Foreskin keratinocyte (primary cell): ENCODE measurements at places on chromosomes 6 and 20.

- DNase-seq = no peak
Measured at GRCh38 chr6:149127212-149127611, 190.3 kb upstream of the TAB2 start.

GRCh38 chr20:50107796-50108331, 5.1 kb downstream of the UBE2V1 start:
- no peak for DNase-seq

DNA sequence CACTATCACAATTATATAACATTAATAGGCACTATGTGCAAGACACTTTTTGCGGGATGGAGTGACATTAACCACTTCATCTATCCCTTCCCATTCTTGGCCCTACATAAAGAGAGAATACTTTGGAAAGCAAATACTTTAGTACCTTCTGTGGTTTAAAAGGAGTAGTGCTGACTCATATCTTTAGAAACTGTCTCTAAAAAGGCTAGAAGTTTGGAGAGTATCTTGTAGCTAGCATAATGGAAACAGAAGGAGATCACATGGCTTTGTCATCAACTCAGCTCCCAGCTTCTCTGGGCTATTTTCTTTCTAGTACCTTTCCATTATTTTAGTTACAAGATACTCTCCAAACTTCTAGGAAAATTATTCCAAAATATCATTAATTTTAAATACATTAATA, 157.5 kb downstream of the ADGRG6 start:
- no peak for DNase-seq

GRCh38 chr6:21987501-21987957, 309.3 kb downstream of the PRL start:
- peak; percentile 52 for DNase-seq

DNA sequence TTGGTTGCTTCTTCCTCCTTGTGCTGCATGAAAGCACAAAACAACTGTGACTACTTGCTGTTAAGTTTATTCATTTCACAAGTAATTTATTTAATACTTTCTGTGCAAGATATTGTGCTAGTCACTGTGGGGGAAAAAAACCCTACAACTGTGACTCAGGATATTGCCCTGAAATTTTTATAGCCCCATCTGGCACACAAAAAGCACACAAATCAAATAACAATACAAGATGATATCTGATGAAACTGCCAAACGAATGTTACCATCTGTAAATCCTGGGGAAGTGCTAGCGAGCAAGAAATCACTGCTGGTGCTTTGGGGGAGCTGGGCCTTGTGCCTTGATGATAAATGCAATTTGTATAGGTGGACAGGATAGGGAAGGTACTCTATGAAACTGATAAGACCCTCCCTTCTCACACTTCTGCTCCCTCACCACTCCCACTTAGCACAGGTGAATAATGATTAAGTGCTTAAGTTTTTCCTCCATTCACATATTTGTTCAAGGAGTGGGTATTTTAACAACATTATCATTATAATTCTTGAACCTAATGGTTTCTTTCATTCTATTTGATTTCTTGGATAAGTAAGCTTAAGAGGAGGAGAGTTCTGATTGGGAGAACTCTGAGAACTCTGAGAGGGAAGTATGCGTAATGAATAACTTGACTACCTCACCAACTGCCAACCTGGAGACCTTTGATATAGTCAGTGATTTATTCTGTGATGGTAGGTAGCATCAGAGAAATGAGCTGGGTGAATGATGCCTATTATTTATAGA, 115.3 kb downstream of the RTN4IP1 start:
- DNase-seq = peak; percentile 60

DNA sequence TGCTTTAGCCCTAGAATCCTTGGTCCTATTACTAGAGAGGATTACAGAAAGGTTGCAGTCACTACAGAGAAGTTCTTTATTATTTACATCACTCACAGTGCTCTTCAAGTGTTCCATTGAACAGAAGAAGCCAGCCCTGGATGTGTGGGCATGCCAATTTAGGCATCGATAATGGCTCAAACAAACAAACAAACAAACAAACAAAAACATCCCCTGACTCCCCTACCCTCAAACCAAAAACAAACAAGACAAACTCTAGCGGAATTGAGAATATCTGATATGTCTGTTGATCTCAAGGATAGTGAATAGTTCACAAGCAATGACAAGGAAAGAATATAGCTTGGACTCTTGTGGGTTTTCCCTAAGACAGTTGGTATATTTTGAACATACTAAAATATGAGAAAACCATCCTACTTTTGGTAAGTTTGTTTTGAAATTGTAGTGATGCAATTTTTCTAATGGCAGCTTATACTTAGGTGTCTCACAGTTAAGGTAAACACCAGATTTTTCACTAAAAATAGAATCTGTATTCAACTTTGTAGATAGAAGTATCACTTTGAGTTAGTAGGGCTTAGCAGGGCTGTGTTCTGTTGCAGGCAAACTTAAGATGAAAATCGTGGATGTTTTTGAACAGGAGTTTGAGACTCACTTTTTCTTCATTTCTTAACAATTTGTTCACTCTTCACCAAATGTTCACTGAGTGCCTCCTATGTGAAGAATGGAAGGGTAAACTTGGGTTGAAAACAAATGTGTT, 92.8 kb upstream of the FAM184A start:
- no peak for DNase-seq

DNA sequence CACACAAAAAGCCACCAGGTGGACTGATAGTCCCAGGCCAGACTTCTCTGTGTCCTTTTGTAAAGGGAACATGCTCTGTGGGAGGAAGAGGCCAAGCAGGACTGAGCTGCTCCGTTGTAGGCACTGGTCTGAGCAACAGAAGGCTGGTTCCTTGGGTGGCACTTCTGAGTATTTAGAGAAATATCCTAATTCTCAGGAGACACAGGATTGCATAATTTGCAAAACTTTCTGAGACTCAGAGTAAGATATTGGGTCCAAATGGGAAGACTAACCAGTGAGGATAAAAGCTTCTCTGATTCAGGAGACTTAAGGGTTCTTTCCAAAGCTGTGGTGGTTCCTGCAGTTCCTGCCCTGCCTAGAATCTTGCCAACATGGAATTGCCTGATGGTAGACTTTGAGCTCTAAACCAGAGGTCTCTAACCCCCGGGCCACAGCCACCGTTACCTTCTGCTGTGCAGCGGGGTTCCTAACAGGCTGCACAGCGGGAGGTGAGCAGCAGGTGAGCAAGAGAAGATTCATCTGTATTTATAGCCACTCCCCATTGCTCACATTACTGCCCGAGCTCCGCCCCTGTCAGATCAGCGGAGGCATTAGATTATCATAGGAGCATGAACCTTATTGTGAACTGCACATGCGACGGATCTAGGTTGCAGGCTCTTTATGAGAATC, 107.0 kb downstream of the OLIG3 start:
- DNase-seq = no peak

DNA sequence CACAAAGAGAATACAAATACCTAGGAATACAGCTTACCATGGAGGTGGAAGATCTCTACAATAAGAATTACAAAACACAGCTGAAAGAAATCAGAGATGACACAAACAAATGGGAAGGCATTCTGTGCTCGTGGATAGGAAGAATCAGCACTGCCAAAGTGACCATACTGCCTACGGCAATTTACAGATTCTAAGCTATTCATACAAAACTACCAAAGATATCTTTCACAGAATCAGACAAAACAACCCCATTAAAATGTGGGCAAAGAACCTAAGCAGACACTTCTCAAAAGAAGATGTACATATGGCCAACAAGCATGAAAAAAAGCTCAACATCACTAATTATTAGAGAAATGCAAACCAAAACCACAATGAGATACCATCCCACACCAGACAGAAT, 133.2 kb upstream of the SSTR4 start:
- DNase-seq = no peak

- no peak for DNase-seq
Measured at GRCh38 chr20:48364688-48365421, 462.9 kb downstream of the PREX1 start.

DNA sequence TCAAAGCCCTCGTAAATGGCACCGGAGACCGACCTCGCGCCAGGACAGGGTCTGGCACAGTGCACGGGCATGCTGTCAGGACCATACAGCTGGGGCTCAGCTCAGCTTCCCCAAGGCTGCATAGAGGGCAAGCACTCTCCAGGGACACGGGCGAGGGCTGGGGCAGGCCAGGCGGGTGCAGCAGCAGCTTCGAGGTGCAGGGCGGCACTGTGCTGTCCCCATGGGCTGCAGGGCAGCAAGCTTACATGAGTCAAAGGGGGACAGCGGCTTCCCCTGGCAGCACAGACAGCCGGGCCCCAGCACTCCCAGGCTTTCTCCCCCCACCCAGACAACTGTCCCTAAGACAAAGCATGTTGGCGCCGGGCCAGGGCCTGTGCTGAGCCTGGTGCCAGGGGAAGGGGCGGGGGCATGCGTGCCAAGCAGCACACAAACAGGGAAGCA, 25.7 kb downstream of the PSMG4 start:
- DNase-seq = no peak

DNA sequence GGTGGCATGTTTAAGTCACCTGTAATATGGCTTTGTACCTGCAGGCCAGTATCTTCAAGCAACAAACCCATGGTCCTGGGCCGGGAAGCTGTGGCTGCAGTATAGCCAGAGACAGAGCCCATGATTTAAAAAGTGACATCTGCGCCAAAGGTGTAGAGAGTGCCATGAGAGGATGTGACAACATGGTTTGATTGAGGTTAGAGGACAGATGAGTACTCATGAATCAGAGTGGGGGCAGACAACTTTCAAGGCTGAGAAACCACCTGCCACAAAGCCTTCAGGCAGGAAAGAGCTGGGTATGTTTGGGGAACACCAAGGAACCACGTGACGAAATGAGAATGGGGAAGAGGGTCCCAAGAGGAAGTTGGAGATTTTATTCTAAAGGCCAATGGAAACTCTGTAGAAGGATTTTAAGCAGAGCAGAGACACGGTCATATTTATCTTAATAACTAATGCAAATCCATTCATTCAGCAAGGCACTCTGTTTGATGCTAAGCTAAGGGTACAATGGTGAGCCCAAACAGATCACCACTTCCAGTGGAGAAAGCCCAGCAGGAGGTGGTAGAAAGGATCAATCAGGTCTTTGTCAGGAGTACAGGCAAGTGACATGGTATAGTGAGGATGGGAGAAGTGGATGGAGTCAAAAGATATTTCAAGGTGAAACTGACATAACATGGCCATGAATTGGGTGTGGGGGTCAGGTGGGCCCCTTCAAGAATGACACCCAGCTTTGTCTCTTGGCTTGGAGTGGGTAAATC, 3.4 kb upstream of the MICAL1 start:
- DNase-seq = no peak

- peak; percentile 100 for DNase-seq
Measured at GRCh38 chr6:134908906-134909516, 40.9 kb downstream of the ALDH8A1 start.

DNA sequence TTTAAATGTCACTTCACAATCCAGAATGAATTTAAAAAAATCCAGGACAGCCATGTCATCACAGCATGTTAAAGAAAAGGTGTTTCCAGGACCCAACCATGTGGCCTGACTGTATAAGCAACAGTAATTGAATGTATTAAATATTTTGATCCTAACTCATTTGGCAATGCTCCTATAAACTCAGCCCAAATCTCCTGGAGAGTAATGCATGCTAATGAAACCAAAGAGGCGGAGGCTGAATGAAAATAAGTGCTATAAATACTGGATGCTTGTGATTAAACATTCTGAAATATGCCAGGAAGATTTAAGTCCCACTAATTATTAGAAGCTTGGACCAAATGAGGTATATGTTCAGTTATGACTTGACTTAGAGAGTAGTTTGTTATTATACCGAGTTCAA, 486.8 kb downstream of the FRK start:
- no peak for DNase-seq
